ENCODE measurements at places on chromosomes 12 and 14.

- no peak for DNase-seq
Measured at GRCh38 chr14:36430662-36431084, 89.4 kb downstream of the NKX2-1 start.

GRCh38 chr14:92497391-92497790 is 16.2 kb upstream of the RIN3 start:
- no peak for DNase-seq

- no peak for DNase-seq
Measured at GRCh38 chr12:62843716-62844115, 91.2 kb downstream of the PPM1H start.

DNA sequence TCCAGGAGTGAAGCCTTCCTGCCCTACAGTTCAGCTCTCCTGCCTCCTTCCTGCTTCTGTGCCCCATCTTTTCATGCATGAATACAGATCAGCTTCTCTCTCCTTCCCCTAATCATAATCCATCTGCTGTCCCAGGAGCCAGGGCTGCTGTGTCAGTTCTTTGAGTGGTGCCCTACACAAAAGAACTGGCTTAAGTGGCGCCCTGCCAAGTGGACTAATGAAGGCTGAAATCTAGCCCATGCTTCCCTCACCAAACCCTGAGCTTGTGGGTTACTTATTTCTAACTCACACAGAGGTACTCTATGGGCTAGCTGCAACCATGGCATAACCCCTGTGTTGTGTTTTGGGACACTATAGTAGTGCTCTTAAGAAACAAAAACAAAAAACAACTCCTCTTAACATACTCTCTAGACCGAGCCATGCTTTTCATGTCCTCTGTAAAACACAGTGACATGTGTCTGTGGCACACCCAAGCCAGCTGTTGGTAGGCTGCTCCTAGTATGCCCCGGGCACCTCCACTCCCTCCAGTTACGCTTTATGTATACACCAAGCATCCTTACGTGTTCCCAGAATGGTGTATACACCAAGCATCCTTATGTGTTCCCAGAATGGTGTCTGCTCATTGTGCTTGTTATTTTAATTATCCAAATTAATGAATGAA is 19.3 kb upstream of the ETV6 start:
- no peak for DNase-seq

DNA sequence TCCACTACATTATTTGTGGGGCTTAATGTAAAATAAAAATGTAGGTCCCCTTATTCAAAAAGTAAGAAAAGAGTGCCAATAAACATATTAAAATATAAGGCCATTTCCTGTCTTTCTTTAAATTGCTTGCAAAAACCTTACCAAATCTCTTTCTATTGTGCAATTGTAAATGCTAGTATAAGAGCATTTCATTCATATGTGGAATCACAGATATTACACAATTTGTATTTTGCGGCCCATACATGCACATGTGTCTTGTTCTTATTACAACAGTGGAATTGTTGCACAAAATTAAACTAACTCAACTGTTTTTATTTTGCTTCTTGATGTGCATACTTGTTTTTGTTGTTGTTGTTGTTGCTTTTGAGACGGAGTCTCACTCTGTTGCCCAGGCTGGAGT is 20.1 kb upstream of the CRADD start:
- DNase-seq: no peak

DNA sequence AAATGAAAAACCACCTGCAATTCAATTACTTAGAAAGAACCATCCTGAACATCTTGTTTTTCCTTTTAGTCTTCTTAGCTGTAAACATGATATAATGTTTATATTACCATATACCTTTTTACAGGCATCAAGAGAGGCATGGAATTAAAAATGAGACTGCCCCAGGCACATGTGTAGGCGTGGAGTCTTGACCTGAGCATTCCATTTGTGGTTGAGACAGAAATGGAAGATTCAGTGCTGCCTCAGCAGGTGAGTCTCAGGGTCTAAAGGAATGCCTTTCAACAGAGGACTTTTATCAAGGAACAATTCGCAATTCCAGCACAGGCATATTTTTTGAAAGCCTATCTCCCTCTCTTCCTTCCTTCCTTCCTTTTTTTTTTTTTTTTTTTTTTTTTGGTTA is 8.0 kb upstream of the NANOGNB start:
- no peak for DNase-seq

GRCh38 chr12:47105914-47106674 is 26.3 kb upstream of the AMIGO2 start:
- peak; percentile 68 for DNase-seq

- no peak for DNase-seq
Measured at GRCh38 chr12:57343703-57344378, 87.0 kb downstream of the R3HDM2 start.

- DNase-seq: no peak
Measured at GRCh38 chr12:113096675-113097461, 38.7 kb downstream of the RASAL1 start.

GRCh38 chr12:121376754-121377697 is 22.9 kb upstream of the RNF34 start:
- DNase-seq: no peak

DNA sequence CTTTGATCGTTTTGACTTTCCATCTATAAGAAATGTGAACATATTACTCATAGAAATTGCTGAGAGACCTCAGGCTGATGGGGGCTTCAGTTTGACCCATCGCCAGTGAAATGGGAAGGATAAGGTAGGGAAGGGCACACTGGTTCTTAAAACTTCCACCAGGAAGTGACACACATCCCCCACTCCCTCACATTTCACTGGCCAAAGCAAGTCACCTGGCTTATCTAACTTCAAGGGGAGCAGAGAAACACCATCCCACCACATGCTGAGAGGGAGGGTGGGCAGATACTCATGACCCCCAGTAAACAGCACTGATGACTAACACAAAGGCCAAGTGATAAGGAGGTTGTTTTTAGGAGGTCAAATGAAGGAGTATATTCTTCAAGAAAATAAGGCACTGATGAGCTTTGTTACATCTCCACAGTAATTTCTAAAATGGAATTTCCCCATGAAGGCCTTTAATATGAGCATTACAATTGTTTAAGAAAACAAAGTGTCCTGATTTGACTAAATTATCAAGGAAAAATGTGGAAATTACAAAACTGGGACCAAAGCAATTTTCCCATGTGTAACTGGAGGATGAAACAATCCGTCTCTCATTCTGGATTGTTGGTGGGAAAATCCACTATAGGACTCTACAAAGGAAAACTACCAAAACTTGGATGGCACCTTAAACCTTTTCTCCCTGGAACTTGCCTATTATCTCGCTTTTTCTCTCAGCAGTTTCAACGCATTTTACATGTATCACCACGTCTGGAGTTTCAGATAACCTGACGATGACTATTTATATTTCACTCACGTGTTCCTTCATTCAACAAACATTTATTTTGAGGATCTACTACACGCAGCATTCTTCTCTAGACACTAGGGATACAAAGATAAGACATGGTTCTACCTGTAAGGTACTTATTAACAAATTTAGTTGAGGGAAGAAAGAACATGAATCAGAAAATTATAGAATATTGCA is 91.8 kb upstream of the EEA1 start:
- no peak for DNase-seq

DNA sequence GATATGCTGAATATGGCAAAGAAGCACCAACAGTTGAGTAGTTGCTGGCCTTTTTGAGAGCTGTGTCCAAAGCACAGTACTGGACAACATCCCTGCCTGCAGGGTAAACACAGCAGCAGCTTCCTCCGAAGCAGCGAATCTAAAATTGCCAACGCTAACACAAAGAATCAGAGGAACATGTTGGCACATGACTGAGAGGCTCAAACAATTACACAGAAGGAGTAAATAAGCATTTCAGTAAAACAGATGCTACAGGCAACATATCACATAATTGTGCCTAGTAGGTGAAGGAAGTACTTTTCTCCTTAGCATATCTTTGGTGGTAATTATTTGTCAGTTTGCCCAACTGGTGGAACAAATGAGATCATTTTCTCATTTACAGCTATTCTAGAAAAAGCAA is 52.1 kb downstream of the KICS2 start:
- peak; percentile 22 for DNase-seq

GRCh38 chr14:63573581-63573980 is 30.4 kb upstream of the PPP2R5E start:
- no peak for DNase-seq

DNA sequence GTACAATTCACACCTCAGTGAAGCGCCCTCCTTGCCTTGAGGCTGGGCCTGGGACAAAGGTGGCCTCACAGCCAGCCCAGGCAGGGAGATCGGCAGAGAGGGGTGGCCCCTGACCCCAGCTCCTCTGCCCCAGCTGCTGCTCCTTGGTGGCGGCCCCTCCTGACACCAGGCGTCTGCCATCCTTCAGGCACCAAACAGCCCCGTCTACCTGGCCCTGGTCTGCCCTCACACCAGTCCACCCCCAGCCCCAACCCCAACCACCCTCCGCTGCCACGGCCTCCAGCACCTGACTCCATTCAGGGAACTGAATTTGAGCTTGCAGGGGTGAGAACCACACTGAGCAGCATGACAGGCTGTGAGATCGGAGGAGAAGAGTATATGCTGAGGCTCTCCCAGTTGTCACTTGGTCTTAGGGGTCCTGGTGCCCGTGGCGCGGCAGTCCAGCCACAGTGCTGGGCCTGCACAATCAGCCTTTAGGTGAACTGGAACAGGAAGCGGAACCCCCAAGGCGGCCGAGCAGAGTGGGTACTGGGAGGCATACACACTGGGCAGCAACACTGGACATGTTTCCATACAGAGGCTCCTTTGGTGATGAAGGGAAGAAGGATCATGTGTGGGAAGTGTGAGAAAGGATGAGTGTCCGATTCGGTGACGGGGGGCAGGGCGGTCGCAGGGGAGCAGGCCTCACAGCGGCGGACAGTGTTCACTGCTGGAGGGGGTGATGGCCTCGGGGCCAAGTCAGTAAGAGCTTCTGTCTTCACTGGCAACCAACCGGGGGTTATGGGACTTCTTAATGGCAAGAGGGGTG is 18.7 kb downstream of the ZFYVE21 start:
- no peak for DNase-seq

- no peak for DNase-seq
Measured at GRCh38 chr12:9721394-9722092, 11.4 kb downstream of the CLECL1 start.

GRCh38 chr12:132774646-132775275 is 13.1 kb upstream of the ANKLE2 start:
- DNase-seq: no peak

GRCh38 chr12:77167801-77168200 is 102.4 kb upstream of the E2F7 start:
- DNase-seq: no peak

DNA sequence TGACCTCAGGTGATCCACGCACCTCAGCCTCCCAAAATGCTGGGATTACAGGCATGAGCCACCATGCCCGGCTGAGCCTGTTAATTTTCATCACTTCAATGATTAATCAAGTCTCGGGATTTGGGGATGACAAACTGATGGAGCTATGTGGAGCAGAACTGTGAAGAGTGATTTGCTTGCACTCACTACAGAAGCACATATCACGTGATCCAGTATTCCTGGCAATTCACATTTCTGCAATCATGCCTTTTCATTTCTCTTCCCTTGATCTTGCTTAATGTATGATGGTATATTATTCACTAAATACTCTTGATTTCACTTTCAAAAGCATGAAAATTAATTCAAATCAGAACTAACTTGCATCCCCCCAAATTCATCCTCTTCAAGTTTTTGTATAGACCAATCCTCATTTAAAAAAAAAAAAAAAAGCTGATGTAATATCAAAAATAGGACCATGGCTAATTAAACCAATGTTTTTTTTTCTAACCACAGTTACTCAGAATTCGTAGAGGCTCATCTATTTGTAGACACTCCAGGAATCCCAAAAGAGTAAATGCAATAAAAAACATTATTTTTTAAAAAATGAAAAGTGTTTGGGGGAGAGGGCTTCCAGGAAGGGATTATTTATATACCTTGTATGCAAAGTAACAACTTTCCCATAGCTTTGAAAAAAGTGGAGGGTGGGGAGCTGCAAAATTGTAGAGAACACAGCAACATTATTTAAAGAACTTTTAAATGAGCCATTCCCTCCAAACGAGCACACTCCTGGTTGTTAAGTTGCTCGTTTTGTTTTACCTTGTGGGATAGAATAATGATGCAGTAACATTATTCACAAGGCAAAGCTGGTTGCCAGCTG is 7.0 kb upstream of the ATXN2 start:
- DNase-seq: no peak

DNA sequence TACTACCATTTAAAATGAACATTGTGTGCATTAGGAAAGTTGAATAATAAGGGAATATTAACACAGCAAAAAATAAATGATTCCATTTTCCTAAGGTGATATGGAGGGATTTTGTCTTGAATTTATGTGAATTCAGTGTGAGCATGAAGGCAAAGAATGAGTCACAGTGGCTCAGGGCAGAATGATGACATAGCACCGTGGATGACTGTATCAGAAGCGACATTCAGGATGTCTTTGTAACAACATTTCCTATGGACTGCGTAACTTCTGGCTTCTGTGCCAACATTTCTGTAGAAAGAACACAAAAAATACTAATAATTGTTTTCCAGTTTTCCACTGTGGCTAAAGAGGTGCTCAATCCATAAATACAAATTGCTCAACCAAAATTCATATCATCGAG is 54.6 kb downstream of the TTC8 start:
- no peak for DNase-seq

- no peak for DNase-seq
Measured at GRCh38 chr14:65422088-65422834, 9.7 kb downstream of the FUT8 start.

DNA sequence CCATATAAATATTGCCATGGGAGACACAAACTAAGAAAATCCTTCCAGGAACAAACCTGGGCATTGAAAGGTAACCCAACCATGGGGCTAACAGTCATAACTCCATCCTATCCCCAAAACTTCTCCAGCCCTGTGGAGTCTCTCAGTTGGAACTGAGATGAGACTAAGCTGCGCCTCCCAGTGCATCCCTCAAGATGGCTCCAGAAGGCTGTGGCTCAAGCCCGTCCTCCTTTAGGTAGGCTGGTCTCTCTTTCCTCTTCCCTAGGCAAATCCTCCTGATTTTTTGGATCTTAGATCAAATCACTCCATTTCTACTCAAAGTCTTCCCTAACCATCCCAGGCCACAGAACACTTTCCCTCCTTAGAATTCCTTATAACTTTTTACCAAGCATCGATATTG is 364.3 kb upstream of the CCDC196 start:
- DNase-seq: no peak

DNA sequence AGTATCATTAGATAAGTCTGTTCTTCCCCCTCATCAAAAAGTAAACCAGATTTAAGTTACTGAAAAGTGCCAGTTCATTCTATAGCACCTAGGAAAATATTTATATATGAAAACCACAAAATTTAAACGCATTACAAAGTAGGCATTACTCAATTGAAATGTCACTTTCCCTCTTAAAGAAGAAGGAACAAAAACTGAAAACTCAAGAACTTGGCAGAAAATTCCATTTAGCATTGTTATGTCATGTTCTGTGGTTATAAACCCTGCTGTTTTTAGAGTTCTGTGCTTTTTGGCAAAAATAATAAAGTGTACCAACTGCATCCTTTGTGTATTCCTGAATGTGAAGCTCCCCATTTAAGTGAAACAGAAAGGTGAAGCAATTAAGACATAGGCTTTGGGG is 3.6 kb downstream of the FGD4 start:
- DNase-seq: no peak

GRCh38 chr12:91616416-91616815 is 433.8 kb upstream of the DCN start:
- DNase-seq: no peak

- DNase-seq: no peak
Measured at GRCh38 chr12:10661338-10661737, 12.5 kb downstream of the STYK1 start.

GRCh38 chr14:92411941-92412340 is 89.0 kb downstream of the SLC24A4 start:
- no peak for DNase-seq

Measured in NCI-H1417 treated with DMSO at 0.1 percent for 48 hours (cell line).